Hematopoietic multipotent progenitor cell (in vitro differentiated cells): ENCODE measurements at places on chromosomes 1 and 21.

GRCh38 chr21:35225573-35225972 lies 176.5 kb upstream of the RUNX1 start:
- DNase-seq, result no peak

DNA sequence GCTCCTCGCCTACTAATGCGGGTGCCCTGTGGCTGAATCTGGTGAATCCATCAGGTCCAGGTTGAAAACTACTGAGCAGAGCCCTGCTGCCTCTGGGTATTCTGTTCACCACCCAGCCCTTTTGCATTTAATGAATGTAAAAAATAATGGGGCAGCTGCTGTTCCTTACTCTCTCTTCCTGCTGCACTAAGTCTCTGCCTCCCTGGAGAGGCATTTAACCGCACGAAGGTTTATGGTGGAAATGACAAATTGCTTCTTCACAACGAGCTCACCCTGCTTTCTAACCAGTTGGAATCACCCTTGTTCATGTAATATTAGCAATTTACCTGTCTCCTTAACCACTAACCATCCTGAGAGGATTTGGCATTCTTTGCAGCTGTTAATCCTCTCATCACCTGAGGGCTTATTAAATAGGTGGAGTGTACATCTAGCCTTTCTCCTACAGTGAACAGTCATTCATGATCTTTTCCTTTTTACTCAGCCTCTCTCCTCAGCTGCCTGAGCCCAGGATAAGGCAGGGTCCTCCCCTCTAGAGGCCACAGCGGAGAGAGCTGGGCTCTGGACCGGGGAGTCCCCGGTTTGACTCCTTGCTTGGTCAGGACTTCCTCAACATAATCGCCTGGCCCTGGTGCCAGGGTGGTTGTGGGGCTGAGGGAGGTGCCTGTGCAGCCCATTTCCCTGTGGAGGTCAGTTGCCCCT lies 97.6 kb downstream of the NOS1AP start:
- no peak for DNase-seq

GRCh38 chr21:39064325-39065012 lies 118.8 kb downstream of the PSMG1 start:
- DNase-seq, result no peak

GRCh38 chr1:241600496-241600901 lies 39.7 kb downstream of the CHML start:
- no peak for DNase-seq

DNA sequence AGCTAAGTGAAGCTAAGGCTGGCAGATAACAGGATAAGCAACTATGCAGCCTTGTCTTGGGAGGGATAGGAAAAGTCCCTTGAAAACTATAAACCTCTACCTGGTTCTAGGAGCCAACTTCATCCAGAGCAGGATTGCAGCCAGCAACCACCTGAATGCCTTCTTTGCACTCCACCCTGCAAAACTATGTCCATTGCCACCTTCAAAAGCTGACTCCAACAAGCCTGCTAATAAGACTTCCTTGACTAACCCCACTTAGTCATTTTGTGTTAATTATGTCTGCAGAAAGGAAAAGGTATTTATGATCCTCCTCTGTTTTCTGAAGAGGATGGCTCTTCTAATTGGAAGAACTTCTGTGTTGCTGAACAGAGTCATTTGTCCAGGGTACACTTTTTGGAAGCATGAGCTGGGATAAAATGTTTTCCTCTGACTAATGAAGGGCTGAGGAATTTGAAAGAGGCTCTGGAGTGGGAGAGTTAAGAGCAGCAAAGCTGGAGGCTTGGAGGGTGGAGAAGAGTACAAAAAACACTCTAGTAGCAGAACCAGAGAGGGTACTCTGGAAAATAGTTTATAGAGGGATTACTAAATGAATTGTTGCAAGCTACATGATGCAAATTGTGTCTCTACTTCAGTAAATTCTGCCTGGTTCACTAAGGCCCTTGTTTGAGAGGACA lies 9.6 kb upstream of the RIMKLA start:
- DNase-seq, result no peak

GRCh38 chr21:27382404-27382803 lies 415.5 kb upstream of the ADAMTS5 start:
- DNase-seq, result no peak

DNA sequence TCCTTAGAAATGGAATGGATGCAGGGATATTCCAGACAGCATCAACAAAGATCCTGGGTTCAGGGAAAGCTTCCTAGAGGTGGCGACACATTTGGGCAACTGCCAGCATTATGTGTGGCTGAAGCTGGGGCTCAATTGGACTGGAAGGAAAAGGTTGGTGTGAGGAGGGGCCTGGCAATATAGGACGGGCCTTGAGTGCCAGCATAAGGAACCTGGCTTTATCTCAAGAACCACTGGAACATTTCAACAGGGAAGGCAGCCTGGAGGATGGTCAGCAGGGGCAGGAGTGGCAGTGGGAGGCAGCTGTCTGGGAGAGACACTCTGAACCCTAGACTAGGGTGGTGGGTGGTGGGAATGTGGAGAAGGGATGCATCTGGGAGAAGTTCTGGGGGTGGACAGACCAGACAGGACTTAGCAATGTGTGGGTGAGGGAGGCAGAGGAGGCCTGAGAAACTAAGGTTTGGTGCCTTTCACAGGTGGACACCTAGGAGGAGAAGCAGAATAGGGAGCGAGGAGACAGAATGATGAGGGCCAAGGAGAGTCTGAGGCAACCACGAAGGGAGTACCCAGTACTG lies 3.5 kb downstream of the SH3BGRL3 start:
- no peak for DNase-seq

- no peak for DNase-seq
These were observed 179.1 kb downstream of the PSMG1 start for GRCh38 chr21:39003982-39004633.

GRCh38 chr1:32991819-32992488 lies 27.3 kb upstream of the RNF19B start:
- DNase-seq, result no peak

DNA sequence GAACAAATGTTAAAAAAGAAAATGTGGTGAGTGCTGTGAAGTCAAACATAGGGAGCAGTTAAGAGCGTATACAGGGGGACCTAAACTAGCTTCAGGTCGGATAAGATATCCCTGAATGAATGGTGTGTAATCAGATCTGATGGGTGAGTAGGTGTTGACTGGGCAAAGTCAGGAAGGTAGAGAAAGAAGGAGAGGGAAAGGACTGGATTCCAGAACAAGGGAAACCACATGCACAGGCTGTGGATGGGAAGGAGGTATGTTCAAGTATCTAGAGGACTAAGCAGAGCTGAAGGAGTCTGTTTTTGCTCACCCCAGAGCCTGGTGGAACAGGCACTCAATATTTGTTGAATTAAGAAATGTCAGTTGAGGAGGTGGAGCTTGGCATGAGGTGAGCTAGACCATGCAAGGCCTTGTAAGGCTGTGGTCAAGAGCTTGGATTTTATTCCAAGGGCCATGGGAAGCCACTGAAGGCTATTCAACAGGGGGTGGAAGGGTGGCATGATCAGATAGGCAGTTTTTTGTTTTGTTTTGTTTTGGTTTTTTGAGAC lies 27.4 kb downstream of the MAP7D1 start:
- no peak for DNase-seq

DNA sequence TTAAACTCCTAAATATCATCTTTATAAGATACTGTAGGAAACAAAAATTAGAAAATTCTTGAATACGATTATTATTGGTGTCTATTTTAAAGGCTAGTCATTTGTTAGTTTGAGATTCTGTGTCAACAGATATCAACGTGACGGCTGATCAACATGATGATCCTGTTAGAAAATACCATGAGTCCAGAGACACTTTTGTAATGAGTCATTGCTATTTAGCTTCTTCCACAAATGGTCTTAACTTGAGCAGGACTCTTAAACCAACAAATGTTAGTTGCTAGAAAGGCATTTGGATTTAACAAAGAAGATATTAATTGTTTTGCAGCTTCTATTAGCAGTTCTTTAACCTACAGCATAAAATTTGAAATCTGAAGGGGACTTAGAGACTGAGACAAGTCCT lies 131.2 kb downstream of the TGFB2 start:
- DNase-seq, result no peak

GRCh38 chr1:167476061-167476460 lies 42.3 kb downstream of the CD247 start:
- no peak for DNase-seq

GRCh38 chr21:37623689-37624088 lies 257.1 kb downstream of the DYRK1A start:
- no peak for DNase-seq

GRCh38 chr1:39735731-39736130 lies 3.0 kb upstream of the PPIE start:
- DNase-seq, result no peak

DNA sequence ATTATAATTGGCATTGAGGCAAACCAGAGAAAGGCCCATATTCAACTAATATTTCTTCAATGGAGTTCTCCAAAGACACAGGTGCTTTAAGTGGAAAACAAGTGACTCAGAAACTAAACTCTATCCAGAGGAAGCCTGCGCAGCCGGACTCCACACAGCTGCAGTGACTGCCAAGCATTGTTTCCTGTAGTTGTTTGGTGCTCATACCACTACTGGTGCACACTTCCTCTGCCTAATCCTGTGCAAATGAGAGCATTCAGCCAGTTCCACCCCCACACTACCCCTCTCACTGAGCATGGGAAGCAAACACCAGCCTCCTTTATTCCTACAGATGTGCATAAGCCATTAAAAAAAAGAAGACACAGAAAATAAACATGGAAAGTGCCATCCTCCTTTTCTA lies 102.9 kb downstream of the VAV3 start:
- DNase-seq, result peak; percentile 74

- no peak for DNase-seq
These were observed 6.8 kb upstream of the COL6A2 start for GRCh38 chr21:46091118-46091517.

DNA sequence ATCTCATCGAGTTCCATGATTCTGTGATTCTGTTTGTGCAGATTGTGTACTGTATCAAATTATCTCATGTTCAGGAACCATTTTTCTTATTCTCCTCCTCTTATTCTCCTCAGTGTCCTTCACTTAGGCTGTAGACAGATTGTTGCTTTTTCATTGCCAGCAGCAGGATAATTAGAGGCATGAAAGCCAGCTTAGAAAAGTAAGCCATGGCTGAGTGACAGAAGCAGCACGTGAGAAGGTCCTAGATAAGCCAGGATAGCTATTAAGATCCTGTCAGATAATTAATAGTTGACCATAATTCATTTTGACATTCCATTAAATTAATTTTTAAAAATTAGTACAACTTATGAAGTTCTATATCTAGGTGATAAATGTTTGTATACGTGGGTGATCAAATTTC lies 60.8 kb upstream of the PRKACB start:
- DNase-seq, result no peak

DNA sequence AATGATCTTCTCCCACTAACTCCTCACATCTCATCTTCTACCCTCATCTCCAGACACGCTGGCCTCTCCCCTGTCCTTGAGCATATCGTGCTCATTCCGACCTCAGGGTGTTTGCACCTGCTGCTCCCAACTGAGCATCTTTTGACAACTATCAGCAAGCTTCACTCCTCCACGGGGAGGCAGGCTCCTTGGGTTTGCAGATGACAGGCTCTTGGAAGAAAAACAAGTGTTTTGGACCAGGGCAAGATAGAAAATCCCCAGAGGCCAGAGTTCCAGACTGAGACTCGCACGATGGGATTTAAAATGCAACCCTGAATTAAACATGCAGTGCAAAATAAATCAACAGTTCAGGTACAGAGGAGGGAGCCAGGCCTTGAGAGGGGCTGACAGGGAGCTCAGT lies 246.7 kb downstream of the PTPRU start:
- no peak for DNase-seq

- no peak for DNase-seq
These were observed 83.0 kb upstream of the AK4 start for GRCh38 chr1:65064981-65065380.

GRCh38 chr1:25867210-25867991 lies 8.1 kb downstream of the PAQR7 start:
- no peak for DNase-seq

- DNase-seq, result peak; percentile 23
These were observed 1.6 kb upstream of the CLSTN1 start for GRCh38 chr1:9825093-9826074.

GRCh38 chr1:63828322-63829044 lies 54.7 kb downstream of the ROR1 start:
- DNase-seq, result no peak

GRCh38 chr1:203296460-203297073 lies 8.8 kb upstream of the BTG2 start:
- DNase-seq, result no peak

DNA sequence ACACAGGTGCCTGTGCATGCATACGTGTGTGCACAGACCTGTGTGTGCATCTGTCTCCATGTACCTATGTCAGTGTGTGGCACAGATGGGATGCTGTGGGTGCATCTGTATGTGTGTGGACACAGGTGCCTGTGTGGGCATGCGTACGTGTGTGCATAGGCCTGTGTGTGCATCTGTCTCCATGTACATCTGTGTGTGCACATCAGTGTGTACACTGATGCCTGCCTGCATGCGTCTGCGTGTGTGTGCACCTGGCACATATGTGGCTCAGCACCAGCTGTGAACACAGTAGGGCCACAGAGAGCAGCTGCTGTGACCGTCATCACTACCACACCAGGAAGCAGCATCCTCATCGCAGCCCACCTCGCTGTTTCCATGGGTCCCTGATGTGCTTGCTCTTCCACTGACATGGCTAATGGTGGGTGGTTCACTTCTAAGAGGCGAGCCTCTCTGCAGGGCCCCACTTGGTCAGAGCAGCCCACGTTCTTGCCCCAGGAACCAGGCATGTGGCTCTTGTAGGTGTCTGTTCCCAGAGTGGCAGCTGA lies 9.6 kb upstream of the SPATC1L start:
- no peak for DNase-seq

- no peak for DNase-seq
These were observed 28.2 kb upstream of the DOCK7 start for GRCh38 chr1:62716397-62716796.

GRCh38 chr1:1623181-1623630 lies 7.9 kb downstream of the MIB2 start:
- DNase-seq, result no peak

DNA sequence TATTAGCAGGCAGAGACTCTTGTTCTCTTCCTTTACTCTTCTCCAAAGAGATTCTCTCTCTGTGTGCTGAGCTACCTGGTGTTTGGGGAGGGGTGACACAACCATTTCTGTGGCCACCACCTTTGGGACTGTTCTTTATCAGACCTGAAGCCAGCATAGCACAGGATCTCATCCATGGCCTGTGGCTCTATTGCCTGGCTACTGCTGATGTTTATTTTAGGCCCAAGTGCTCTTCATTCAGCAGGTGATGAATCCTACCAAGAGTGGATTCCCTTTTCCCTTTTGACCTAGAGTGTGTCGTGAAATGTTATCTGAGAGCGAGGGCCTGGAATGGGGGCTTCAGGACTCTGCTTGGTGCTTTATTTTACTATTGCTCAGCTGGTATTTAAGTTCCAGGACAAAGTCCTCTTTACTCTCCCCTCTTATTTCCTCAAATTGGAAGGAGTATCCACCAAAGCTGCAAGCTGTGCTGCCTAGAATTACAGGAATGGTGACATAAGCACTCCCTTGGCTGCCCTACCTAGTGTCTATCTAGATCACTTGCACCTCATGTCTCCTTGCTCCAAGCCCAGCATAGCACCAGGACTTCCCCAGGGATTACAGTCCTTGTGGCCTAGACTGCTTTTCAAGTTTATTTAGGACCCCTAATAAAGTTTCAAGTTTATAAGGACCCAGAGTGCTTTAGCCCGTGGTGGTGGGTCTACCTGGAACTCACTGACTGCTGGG lies 94.7 kb upstream of the GPR52 start:
- DNase-seq, result no peak
